GM18507 (cell line): ENCODE measurements at places on chromosomes 7 and 10.

DNA sequence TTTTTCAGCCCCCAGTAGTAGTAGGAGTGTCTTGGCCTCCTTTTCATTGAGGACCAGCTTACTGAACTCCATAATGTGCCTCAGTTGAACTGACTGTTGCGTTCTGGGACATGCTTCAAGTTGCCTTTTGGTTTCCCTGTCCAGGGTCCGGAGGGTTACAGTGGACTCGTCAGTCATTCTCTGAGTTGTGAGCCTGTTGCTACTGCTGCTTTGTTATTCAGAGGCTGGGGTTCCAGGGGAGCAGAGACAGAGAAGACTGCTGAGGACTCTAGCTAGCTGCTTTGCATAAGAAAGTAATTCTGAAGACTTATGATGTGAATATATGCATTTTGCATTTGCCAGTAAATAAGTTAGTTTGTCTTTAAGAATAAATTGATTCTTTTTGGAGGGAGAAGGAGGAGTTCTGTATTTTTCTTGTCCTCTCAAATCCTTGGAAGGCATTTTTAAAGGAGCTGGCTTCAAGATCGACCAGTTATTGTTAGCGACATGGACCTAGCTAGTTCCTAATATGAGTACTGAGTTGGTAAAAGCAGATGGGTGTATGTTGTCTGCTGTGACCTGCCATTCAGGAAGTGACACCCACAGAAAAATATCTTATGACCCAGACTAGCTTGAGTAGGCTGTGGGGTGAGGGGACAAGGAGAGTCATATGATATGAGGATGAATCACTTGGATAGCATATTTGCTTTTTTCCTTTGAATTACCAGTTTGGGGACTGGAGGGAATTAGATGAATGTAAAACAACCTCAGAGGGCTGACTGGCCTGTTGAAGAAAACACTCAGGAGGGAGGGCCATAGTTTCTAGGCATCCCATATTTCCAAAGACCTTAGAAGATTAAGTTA is 8.3 kb downstream of the PI4K2A start:
- DNase-seq = no peak

GRCh38 chr10:2885288-2886278 is 181.8 kb upstream of the PFKP start:
- DNase-seq = no peak

- DNase-seq = no peak
These were observed 99.9 kb upstream of the SKAP2 start for GRCh38 chr7:26964156-26964808.

DNA sequence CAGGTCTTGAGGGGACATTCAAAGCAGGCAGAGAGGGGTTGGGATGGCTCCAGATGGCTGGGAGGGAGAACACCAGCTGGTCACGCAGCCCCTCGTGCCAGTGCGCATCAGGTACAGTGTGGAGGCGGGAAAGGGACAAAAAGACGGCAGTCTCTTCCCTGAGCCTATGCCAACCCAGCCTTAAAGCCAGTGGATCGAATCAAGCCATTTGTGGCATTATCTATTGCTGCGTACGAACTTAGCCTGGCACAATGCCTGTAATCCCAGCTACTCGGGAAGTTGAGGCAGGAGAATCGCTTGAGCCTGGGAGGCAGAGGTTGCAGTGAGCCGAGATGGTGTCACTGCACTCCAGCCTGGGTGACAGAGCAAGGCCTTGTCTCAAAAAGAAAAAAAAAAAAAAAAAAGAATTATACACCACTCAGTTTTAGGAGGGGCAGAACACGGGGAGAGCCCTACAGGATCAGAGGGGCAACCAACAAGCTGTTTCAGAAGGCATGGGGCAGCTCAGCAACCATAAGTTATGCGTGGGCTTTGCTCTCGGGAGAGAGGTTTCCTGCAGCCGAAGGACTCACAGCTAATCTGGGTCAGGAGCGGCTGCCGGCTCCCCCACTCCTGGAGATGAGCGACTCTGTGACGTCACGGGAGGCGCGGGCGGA is 356 bp upstream of the NDUFB2 start:
- peak; percentile 86 for DNase-seq

GRCh38 chr10:73786512-73786885 is 1.1 kb downstream of the ZSWIM8 start:
- no peak for DNase-seq

GRCh38 chr10:100972904-100973535 is 3.7 kb downstream of the SEMA4G start:
- DNase-seq = no peak

DNA sequence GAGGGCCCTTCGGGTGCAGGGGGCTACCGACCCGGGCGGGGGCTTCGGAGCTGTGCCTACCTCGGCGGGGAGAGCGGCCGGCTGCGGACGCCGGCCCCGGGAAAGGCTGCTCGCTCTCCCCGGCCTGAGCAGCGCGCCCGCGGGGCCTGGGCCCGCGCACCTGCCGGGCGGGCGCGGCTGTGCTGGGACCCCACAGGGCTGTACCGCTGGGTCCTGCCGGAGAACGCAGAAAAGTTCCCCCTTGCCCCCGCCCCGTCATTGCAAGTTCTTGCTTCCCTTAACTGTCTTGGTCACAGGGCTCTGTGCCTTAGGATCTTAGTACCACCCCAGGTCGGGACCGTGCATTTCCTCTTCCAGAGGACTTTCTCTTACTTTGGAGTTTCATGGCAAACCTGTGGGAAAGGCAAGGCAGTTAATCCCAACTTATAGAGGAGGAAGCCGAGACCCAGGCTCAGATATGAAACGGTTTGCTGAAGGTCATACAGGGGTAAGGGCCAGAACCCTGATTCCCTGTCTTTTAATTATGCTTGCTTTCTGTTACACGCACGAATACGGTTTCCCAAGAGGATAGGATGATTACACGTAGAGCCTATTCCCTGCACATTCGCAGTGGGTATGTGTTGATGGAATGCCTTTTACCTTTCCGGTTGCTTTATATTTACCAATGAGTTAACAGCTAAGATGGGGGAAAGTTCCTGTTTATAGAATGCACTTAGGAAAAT is 652 bp downstream of the PCGF5 start:
- DNase-seq = peak; percentile 12

DNA sequence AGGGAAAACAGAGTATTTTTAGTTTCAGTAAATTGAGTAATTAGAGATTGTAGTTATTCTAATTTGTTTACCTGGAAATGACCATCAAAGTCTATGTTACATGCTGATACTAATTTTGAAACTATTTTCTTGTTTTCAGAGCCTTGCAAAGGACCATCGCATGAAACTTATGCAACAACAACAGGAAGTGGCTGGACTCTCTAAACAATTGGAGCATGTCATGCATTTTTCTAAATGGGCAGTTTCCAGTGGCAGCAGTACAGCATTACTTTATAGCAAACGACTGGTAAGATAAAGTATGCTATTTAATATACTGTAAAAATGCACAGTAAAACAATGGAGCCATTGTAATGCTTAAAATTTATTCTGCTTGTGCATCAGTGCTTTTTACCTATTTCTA is 78.5 kb downstream of the TRIM24 start:
- DNase-seq = no peak

DNA sequence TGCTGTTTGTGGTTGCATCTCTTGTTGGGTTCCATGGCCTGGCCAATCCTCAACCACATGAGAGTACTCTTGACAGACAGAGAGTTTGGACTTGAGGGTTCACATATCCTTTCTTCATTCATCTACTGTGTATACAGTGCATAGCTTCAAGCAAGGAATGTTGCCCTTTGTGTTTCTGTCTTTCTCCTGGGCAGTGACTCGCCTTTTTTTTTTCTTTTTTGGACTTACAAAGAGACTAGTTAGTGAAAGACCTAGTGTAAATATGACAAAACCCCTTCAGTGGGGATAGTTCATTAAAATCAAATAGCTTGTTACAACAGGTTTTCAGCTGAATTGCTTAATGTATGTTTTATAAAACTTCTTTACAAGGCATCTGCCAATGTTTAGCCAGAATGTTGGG is 290.2 kb downstream of the FGFR2 start:
- no peak for DNase-seq

DNA sequence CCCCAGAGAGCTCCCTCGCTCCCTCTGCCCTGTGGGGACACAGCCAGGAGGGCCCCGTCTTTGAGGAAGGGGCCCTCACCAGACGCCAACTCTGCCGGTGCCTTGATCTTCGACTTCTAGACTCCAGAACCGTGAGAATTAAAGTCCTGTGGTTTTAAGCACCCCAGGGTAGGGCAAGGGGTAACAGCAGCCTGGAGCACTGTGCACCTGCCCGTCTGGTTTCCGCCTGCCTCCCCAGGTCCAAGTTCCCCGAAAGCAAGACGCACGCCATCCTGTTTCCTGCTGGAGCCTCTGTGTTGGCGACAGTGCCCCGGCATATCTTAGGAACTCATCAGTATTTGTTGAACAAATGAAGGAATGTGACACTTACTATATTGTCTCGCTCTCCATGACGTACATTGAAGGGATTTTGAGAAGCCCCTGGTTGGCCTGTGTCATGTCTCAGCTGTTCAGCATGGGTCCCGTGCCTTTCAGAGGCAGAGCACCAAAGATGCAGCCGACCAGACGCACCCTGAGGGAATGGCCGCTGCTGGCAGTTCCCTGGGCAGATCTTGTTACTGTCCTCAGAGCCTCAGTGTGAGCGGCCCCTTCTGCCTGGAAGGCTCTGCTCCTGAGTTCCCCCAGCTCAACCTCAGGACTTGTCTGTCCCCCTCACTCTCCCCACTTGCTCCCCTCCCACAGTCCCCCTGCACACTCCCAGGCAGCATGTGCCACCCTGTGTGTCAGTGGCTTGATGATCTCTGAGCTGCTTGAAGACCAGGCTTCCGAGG is 226.2 kb downstream of the TCERG1L start:
- DNase-seq = no peak

DNA sequence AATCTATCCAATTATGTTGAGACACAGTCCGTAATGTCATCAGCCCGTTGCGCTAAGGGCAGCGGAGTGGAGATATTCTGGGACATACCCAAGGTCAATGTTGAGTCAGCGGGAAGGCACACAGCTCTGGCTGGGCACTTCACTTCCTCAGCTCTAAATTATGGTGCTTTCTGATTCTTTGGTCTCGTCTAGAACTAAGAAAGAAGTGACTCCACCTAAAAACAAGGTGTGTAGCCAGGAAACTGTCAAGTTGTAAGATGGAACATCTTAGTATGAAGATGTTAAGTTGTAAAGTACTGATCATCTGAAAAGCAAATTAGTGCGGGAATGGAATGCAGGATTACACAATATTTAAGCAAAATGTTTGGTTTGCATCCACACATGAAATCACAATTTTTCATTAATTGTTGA is 43.1 kb downstream of the BAIAP2L1 start:
- DNase-seq = no peak

DNA sequence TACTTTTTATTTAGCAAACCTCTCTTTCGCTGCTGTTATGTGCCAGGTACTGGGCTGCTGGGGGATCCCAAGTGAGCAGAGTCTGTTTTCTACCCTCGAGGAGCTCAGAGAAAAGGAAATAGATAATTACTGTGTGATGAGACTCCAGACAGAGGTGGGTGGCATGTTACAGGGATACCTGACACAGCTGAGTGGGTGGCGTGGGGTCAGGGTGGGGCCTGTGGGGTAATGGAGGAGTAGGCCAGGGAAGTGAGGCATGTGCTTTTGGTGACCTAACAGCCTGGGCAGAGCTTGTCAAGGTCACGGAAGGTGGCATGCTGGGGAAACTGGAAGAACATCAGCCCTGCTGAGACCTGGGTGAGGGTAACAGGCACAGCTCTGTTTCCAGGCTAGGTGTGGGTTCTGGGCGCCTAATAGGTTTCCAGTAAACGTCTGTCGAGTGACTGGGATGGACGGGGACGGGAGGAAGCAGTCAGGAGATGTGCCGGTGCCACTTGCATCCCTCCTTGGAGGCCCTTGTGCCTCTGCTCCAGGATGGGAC is 36.5 kb upstream of the MMD2 start:
- DNase-seq = no peak

- DNase-seq = no peak
These were observed 4.8 kb downstream of the MNX1 start for GRCh38 chr7:157005456-157006204.

GRCh38 chr10:97412891-97413304 is 11.8 kb upstream of the RRP12 start:
- no peak for DNase-seq

DNA sequence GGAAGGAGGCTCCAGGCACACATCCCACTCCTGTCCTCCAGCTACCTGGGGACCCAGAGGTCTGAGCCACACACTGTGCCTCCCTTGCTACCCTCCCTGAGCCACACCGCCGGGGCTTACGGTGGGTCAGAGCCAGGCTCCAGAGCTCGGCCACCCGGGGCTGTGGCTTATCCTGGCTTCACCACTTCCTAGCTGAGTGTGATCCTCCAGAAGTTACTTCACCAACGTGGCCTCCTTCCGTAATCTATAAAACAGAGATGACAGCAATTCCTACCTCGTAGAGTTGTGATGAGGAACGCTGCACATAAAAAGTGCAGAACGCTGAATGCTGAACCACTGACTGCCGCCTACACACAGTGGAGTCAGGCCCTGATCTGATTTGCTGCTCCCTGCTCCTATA is 285.0 kb downstream of the PRPF18 start:
- DNase-seq = no peak
